ENCODE measurements at places on chromosomes 3 and 15. TPM values are rescaled to one million over a fixed set of nuclear protein-coding genes. Genes with fewer than 3 reads are reported as not detected.

DNA sequence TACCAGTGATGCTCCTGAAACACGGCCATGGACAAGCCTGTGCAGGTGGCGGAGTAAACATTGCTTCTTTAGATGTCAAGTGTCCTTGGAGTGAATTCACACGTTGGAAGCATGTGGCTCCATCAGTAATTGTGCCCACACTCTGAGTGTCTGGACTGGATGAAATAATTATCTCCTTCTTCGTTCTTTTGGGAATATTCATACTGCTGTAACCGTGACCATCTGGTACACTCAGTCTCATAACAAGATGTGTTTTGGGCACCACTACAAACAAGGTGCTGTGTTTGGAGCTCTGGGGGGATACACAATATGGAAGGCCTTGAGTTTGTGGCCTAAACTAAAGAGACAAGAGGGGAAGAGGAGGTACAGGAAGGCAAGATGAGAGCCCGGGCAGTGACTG is 165.6 kb downstream of the APBA2 start:
- H3K27ac ChIP-seq: no peak overlapping the region
- H3K36me3 ChIP-seq: no peaks in the 10 kb centered on the region
- H3K27me3 ChIP-seq: peaks cover 3% of the 10 kb centered on the region

- no peak for DNase-seq
- no peaks in the 10 kb centered on the region for H3K36me3 ChIP-seq
- H3K4me1 ChIP-seq: peaks cover 37% of the 10 kb centered on the region
- H3K27me3 ChIP-seq: peaks cover 19% of the 10 kb centered on the region
- H3K4me3 ChIP-seq: no peak overlapping the region
Observed at GRCh38 chr15:91473894-91474545, 374.0 kb downstream of the SV2B start.

DNA sequence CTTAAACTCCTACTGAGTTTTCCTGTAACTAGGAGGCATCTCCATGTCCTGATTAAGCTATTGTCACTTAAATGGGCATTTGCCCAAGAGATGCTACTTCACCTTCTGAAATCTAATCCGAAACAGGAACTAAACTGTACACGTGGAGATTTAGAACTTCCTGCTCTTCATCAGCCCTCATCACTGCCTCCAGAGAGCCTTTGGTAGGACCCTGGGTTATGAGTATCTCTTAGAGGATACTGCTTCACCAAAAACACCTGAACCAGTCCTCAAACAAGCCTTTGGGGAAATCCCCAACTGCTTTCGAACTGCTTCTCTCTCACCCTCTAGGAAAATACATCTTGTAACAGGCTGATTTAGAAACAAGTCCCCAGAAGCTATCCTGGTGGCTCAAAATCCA is 320.3 kb downstream of the GAP43 start:
- no peaks in the 10 kb centered on the region for H3K36me3 ChIP-seq
- no peak overlapping the region for H3K4me3 ChIP-seq
- H3K27ac ChIP-seq: no peak overlapping the region
- no peaks in the 10 kb centered on the region for H3K27me3 ChIP-seq
- H3K4me1 ChIP-seq: no peaks in the 10 kb centered on the region

MB21D2 gene
- total RNA-seq: 17.7 TPM

GRCh38 chr3:21477541-21478288 is 273.3 kb downstream of the ZNF385D start:
- H3K4me3 ChIP-seq: no peak overlapping the region
- no peak overlapping the region for H3K27ac ChIP-seq
- no peaks in the 10 kb centered on the region for H3K36me3 ChIP-seq
- no peak for DNase-seq
- no peaks in the 10 kb centered on the region for H3K4me1 ChIP-seq

DNAJC13 gene
- total RNA-seq: 36.1 TPM

- H3K27ac ChIP-seq: no peak overlapping the region
- H3K4me3 ChIP-seq: no peak overlapping the region
- H3K27me3 ChIP-seq: no peaks in the 10 kb centered on the region
- H3K36me3 ChIP-seq: no peaks in the 10 kb centered on the region
- no peak for DNase-seq
- H3K4me1 ChIP-seq: no peaks in the 10 kb centered on the region
Observed at GRCh38 chr3:165170236-165170635, 25.9 kb downstream of the SLITRK3 start.

ARPP21 gene
- not detected for total RNA-seq

- H3K4me3 ChIP-seq: no peak overlapping the region
- no peak overlapping the region for H3K27ac ChIP-seq
- no peak for DNase-seq
- no peaks in the 10 kb centered on the region for H3K4me1 ChIP-seq
- no peaks in the 10 kb centered on the region for H3K36me3 ChIP-seq
- peaks cover 10% of the 10 kb centered on the region for H3K27me3 ChIP-seq
Observed at GRCh38 chr15:68725736-68726135, 95.0 kb downstream of the ANP32A start.

FOXB1 gene
- total RNA-seq: 11.8 TPM

DNA sequence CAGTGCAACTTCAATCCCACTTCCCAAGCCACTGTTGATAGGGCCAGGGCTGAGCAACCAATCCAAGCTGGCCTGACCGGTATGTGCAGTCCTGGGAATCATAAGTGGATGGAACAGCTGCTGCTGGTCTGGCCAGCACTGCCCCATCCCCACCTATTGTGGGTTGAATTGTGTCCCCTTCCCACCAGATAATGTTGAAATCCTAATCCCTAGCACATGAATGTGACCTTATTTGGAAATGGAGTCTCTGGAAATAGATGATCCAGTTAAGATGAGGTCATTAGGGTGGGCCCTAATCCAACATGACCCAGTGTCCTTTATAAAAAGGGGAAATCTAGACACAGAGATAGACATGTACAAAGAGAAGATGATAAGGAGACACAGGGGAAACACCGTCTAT is 13.7 kb upstream of the PDIA5 start:
- H3K27ac ChIP-seq: no peak overlapping the region
- DNase-seq: no peak
- H3K27me3 ChIP-seq: peaks cover 15% of the 10 kb centered on the region
- no peaks in the 10 kb centered on the region for H3K4me1 ChIP-seq

SPINT1 gene
- total RNA-seq: 22.5 TPM

EPHB3 gene
- not detected for total RNA-seq

PLSCR2 gene
- total RNA-seq: not detected

GOLGA6L4 gene
- 1.8 TPM for total RNA-seq

DNA sequence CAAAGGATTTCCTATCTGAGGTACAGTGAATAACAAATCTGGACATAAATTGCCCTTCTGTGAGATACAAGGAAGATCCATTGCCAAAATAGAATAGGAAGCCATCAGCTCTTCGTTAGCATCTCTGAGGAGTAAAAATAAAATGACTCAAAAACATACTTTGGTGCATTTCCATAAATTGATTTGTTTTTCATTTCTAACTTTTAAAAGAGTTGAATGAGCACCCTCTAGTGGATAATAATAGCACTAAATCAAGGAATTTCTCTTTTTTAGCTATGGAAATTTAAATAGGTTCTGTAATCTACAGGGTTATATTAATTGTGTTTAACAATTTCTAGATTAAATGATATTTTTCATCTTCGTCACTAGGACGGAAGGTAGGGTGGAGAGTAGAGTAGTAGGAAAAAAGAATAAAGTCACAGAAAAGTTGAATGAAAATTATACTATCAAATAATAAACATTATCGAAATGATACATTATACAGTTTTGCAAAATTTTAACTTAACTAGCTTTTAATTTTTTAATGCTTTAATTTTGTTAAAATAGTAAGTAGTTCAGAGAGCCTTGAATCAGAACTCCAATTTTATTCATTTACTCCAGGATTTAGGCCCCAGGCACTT is 6.4 kb downstream of the NSUN3 start:
- H3K27ac ChIP-seq: no peak overlapping the region
- H3K4me1 ChIP-seq: peaks cover 64% of the 10 kb centered on the region
- DNase-seq: no peak
- H3K4me3 ChIP-seq: no peak overlapping the region
- H3K27me3 ChIP-seq: no peaks in the 10 kb centered on the region
- peaks cover 78% of the 10 kb centered on the region for H3K36me3 ChIP-seq

SRP14 gene
- total RNA-seq: 167 TPM

EAF2 gene
- total RNA-seq: 18.5 TPM

DNA sequence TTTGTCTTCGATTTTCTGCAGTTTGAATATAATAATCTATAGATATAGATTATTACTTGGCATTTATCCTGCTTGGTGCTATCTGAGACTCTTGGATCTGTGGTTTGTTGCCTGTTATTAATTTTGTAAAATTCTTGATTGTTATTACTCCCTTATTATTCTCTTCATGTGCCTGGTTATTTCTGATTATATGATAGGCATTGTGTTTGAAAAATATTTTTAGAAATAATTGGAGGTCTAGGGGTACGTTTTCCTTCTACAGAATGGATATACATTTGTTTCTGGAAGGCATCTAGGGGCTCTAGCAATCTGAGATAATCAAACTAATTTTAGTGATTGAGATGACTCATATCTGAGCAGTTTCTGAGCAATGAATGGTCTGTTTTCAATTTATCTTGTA is 14.9 kb upstream of the CELF6 start:
- H3K4me3 ChIP-seq: no peak overlapping the region
- no peaks in the 10 kb centered on the region for H3K27me3 ChIP-seq
- no peak overlapping the region for H3K27ac ChIP-seq
- no peaks in the 10 kb centered on the region for H3K36me3 ChIP-seq
- H3K4me1 ChIP-seq: no peaks in the 10 kb centered on the region

DNA sequence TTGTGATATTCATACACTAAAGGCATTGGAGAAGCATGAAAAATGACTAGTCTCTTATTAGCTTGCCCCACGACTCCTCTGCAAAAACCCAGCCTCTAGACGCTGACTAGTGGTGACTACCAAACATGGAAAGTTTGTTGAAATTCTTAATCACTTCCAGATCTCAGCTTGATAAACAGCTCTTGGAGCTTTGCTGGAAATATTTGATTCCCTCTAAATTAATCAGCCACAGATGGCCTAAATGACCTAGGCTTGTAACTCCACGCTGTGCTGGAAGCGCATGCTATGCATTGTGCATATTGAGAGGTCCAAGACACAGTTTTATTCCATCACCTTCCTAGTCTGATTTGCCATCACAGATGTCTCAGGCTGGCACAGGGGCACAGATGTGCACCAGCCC is 244.7 kb upstream of the ST8SIA2 start:
- H3K36me3 ChIP-seq: peaks cover 6% of the 10 kb centered on the region
- H3K4me1 ChIP-seq: no peaks in the 10 kb centered on the region
- DNase-seq: no peak

EBLN2 gene
- total RNA-seq: 8.6 TPM

- no peak overlapping the region for H3K4me3 ChIP-seq
- H3K36me3 ChIP-seq: peaks cover 3% of the 10 kb centered on the region
- H3K27me3 ChIP-seq: peaks cover 4% of the 10 kb centered on the region
- no peak overlapping the region for H3K27ac ChIP-seq
- H3K4me1 ChIP-seq: peaks cover 8% of the 10 kb centered on the region
Observed at GRCh38 chr3:71601811-71602210, 18.3 kb upstream of the FOXP1 start.

TIGIT gene
- 6.3 TPM for total RNA-seq

TP63 gene
- total RNA-seq: 5.6 TPM

DNA sequence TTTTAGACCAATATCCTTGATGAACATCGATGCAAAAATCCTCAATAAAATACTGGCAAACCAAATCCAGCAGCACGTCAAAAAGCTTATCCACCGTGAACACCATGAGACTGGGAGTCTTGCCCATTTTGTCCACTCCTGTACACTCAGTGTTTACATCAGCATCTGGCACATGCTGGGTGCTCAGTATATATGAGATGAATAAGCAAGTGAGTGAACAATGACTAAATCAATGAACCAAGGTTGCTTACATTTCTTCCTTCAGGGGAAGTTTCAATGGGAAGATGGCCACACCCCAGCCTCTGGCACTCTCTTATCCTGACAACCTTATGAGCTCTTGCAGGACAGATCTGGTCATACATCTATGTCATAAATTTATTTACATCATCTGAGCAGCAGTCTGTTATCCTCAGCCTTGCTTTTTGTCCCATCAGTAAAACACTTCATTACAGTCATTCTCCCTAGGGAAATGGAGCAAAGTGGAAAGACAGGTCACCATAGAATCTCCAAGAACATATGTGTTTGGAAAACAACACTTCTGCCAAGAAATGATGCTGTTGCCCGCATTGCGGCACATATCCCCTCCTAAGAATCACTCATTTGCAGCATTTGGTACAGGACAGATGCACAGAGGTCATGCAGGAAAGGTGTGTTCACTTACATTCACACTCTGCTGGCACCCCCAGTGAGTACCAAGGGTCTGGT is 171.8 kb upstream of the EIF1B start:
- H3K27ac ChIP-seq: no peak overlapping the region
- H3K4me3 ChIP-seq: no peak overlapping the region
- H3K27me3 ChIP-seq: no peaks in the 10 kb centered on the region

DNA sequence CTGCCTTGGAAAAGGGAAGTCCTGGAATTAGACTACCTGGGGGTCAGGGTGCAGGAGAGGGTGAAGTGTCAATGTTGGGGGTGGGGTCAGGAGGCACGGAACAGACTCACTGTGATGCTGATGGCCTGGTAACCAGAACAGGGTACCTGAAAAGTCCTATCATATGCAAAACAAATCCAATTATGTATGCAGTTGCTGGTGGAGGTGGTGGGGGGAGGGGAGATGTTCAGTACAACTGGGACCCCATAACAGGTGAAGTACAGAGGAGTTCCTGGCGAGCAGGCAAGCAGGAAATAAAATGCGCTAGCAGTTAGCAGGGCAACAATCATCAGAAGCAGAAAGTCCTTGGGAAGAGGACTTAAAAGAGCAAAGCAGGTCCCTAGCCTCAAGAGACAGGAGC is 4.2 kb upstream of the KATNBL1 start:
- H3K27ac ChIP-seq: no peak overlapping the region
- no peak overlapping the region for H3K4me3 ChIP-seq
- peaks cover 2% of the 10 kb centered on the region for H3K27me3 ChIP-seq
- peaks cover 2% of the 10 kb centered on the region for H3K4me1 ChIP-seq

DNA sequence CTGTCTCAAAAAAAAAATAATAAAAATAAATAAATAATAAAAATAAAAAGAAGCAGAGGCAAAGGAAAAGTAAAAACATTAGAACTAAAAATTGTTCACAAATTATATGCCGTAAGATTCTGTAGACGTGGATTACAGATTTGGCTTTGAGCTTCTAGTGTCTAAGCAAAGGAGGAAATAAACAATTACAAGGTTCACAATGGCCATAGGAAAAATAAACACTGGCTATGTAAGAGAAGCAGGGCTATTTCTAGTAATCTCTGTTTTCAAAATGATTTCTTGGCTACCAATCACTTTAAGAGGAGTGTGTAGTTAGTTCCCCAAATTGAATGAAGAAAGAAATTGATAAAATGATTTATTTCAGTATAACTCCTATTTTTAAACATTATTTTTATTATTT is 54.5 kb downstream of the TMEM41A start:
- H3K4me3 ChIP-seq: no peak overlapping the region
- no peaks in the 10 kb centered on the region for H3K36me3 ChIP-seq
- H3K27me3 ChIP-seq: peaks cover 4% of the 10 kb centered on the region
- no peak for DNase-seq
- no peaks in the 10 kb centered on the region for H3K4me1 ChIP-seq
- H3K27ac ChIP-seq: no peak overlapping the region

GRCh38 chr3:115503394-115503793 is 119.9 kb upstream of the GAP43 start:
- H3K4me3 ChIP-seq: no peak overlapping the region
- no peak overlapping the region for H3K27ac ChIP-seq
- no peaks in the 10 kb centered on the region for H3K27me3 ChIP-seq
- no peaks in the 10 kb centered on the region for H3K4me1 ChIP-seq

NUP210 gene
- total RNA-seq: 143 TPM

- peaks cover 5% of the 10 kb centered on the region for H3K27me3 ChIP-seq
- peaks cover 18% of the 10 kb centered on the region for H3K4me1 ChIP-seq
- H3K4me3 ChIP-seq: peak overlapping the region; percentile 86
- peak overlapping the region; percentile 79 for H3K27ac ChIP-seq
Observed at GRCh38 chr3:129627350-129628168, 21.1 kb upstream of the PLXND1 start.
